Aorta (tissue), 5 donors: ENCODE measurements at places on chromosomes 2 and 18.

DNA sequence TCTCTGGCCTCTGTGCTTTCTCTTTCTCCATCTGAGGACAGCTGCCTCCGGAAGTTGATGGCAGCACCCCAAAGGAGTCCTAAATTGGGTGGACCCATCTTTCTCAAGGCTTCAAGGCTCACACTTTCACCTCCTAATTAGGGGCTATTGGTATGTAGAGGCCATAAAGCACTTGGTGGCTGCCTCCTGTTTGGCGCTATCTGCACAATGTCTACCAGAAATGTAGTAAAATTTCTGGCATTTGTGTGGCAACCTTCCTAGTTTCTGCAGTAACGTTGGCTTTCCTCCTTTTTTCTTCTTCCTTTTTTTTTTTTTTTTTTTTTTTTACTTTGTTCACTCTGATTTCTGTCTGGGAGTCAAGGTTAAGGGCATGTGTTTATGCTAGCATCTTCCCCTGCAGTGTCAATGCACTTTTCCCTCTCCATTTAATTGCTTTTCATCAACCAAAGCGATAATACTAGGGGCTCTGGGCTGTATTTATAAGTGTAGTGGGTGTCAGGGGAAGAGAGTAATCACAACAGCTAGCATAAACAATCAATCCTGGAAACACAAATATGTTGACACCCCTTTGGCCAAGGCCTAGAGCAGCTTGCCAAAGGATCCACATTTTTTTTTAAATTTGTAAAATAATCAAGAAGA, 86.0 kb downstream of the TACR1 start:
- H3K36me3 ChIP-seq, result no peaks in the 10 kb centered on the region
- H3K4me3 ChIP-seq, result no peak overlapping the region
- DNase-seq, result no peak
- H3K4me1 ChIP-seq, result no peaks in the 10 kb centered on the region

DNA sequence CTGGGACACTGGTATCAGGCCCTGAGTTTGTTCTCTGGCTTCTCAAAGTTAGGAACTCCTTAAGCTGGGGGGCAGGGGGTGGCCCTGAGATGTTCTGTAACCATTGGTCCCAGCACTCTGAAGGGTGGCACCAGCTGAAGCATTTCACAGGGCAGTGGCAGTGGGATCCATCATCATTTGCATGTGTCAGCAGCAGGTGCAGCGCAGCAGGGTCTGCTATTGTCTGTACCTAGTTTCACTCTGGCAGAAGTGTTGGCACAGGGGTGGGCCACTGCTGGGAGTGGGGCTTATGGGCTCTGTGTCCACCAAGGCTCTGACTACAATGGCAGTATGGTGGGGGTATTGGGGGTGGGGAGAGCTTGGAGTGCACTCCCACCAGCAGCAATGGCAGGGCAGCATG, 460.4 kb upstream of the ZNF804A start:
- no peak for DNase-seq
- H3K4me3 ChIP-seq, result no peak overlapping the region
- H3K27me3 ChIP-seq, result no peaks in the 10 kb centered on the region
- no peaks in the 10 kb centered on the region for H3K36me3 ChIP-seq

- peaks cover 2% of the 10 kb centered on the region for H3K4me1 ChIP-seq
- H3K4me3 ChIP-seq, result no peak overlapping the region
- no peak for DNase-seq
These were observed 83.3 kb downstream of the LIMS1 start for GRCh38 chr2:108617617-108618016.

- H3K27me3 ChIP-seq, result no peaks in the 10 kb centered on the region
- H3K36me3 ChIP-seq, result no peaks in the 10 kb centered on the region
- DNase-seq, result peak; percentile 55
These were observed 19.0 kb downstream of the TMSB10 start for GRCh38 chr2:84924173-84925106.

DNA sequence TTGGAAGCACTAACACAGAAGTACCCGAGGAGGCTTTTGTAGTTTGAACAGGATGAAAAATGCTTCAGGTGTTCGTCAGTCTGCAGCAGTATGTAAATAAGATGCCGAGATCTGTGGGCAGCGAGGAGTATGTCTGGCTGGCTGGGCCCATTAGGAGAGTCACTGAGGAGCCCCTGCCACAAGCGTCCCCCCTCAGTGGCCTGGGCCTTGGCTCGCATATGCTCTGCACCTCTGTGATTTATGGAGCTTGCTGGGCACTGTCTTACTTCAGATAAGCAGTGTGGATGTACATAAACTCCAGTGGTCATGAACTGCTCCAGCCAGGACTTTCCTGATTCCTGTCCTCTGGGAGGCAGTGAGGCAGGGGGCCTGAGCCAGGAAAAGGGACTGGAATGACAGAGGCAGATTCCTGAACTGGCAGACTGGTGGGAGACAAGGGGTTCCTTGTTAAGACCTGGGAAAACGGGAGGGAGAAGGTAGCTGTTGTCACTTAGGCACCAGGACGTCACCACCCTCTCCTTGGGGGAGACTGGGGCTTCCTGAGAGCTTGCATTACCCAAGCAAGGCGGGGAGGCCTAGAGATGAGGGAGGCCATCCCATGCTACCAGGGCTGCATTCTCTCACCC, 46.0 kb downstream of the CELF4 start:
- no peaks in the 10 kb centered on the region for H3K27me3 ChIP-seq
- no peak for DNase-seq
- no peak overlapping the region for H3K4me3 ChIP-seq
- H3K36me3 ChIP-seq, result no peaks in the 10 kb centered on the region
- no peaks in the 10 kb centered on the region for H3K4me1 ChIP-seq
- no peak overlapping the region for H3K27ac ChIP-seq

DNA sequence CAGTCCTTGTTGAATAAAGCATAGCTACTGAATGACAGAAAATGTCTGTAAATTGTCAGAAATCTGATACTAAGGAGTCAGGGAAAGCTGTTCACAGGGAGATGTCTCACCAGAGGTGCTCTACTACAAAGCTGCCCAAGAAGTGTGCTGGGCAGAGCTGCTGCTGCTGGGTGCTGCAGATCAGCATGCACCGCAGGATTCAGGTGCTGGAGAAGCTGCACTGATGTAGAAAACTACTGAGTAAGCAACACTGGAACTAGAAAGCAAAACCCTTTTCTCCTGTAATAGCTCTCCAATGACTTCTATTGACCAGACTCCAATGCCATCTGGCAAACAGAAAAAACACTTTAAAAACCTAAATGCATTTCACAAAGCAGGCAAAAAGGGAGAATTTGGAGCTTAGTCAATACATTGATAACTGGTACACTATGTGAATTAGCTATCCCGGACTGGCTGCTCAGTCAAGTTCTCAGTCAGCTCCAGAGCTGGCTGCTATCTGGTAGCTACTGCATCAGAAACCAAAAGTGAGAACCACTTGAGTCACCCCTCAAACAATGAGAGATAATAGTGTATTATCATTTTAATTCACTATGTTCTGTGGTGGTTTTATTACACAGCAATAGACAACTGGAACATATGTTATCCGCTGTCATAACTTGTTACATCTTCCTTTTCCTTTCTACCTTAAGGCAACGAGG, 493.1 kb downstream of the CPS1 start:
- no peak overlapping the region for H3K4me3 ChIP-seq
- DNase-seq, result no peak
- no peaks in the 10 kb centered on the region for H3K27me3 ChIP-seq
- no peaks in the 10 kb centered on the region for H3K36me3 ChIP-seq
- no peak overlapping the region for H3K27ac ChIP-seq

- no peaks in the 10 kb centered on the region for H3K4me1 ChIP-seq
- no peak overlapping the region for H3K4me3 ChIP-seq
- no peaks in the 10 kb centered on the region for H3K27me3 ChIP-seq
- no peak overlapping the region for H3K27ac ChIP-seq
- peak; percentile 77 for DNase-seq
These were observed 14.1 kb downstream of the MSGN1 start for GRCh38 chr2:17830053-17831034.

DNA sequence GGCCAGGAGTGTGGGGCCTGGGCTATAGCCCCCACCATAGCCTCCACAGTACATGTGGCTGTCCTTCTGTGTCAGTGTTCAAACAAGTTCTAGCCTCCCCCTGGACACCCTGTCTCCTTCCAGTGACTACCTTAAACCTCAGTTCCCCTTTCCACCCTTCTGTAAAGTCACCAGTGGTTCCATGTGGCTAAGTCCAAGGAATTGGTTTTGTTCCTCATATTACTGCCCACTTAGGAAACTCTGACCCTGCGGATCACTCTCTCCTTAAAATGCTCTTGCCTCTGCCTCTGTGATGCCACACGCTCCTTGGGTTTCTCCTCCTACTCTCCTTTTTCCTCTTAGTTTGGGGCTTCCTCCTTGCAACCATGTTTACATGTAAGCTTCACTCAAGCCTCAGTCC, 27.8 kb upstream of the REL start:
- H3K27ac ChIP-seq, result no peak overlapping the region
- H3K4me3 ChIP-seq, result no peak overlapping the region

DNA sequence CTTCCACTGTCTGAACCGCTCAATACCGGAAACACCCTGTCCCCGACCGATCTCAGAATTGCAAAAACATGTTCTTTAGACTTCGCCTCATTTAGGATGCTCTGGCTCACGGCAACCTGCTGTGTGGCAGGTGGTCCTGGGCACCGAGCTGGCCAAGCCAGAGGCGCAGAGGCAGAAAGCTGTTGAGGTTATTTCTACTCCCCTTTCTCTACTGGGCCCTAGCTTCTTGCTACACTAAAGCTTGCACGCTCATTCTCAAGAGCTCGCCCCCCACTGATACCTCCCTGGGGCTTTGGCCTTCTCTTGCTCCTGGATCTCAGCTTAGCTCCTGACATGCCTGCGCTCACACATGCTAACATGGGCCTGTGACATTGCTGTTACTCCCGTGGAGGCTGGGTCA, 417.4 kb downstream of the LPIN1 start:
- H3K4me1 ChIP-seq, result no peaks in the 10 kb centered on the region
- H3K36me3 ChIP-seq, result no peaks in the 10 kb centered on the region
- no peak overlapping the region for H3K27ac ChIP-seq
- H3K4me3 ChIP-seq, result no peak overlapping the region
- H3K27me3 ChIP-seq, result no peaks in the 10 kb centered on the region

GRCh38 chr2:208097313-208097712, 27.0 kb downstream of the CRYGD start:
- H3K4me1 ChIP-seq, result no peaks in the 10 kb centered on the region
- H3K27ac ChIP-seq, result no peak overlapping the region
- H3K27me3 ChIP-seq, result no peaks in the 10 kb centered on the region

DNA sequence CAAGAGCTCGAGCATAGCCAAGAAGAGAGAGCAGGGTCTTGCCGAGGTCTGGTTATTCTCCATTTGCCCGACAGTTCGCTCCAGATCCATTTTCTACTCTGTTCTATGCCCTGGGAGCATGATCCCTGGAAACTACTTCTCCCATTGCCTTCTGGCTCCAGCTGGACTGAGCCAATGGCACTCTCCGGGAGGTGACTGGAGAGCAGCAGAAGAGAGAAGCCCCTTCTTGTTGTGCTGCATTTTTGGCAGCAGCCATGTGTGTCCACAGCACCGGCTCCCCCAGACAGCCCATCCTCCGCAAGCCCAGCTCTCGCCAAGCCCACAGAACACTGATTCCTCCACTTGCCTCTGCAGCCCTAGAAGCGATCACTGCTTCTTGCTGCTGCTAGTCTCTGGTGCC, 345.5 kb downstream of the TNS1 start:
- no peak for DNase-seq
- no peaks in the 10 kb centered on the region for H3K27me3 ChIP-seq

DNA sequence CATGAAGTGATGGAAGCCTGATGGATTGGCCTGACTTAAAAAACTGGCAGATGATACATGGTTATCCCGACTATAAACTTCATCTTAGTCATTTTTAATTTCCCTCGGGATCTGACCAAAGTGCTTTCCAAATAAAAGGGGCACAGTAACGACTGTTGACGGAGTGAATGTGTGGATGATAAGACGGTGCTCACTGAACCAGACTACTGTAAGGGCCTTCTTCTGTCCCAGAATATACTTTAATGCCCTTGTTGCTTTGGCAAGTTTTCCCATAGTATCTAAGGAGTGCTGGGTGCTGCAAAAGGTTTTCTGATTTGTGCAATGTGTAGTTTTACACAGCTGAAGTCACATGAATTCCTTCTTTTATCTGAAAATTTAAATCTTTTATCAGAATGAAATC, 373.5 kb downstream of the DSEL start:
- no peak overlapping the region for H3K27ac ChIP-seq
- no peak overlapping the region for H3K4me3 ChIP-seq
- H3K36me3 ChIP-seq, result no peaks in the 10 kb centered on the region

DNA sequence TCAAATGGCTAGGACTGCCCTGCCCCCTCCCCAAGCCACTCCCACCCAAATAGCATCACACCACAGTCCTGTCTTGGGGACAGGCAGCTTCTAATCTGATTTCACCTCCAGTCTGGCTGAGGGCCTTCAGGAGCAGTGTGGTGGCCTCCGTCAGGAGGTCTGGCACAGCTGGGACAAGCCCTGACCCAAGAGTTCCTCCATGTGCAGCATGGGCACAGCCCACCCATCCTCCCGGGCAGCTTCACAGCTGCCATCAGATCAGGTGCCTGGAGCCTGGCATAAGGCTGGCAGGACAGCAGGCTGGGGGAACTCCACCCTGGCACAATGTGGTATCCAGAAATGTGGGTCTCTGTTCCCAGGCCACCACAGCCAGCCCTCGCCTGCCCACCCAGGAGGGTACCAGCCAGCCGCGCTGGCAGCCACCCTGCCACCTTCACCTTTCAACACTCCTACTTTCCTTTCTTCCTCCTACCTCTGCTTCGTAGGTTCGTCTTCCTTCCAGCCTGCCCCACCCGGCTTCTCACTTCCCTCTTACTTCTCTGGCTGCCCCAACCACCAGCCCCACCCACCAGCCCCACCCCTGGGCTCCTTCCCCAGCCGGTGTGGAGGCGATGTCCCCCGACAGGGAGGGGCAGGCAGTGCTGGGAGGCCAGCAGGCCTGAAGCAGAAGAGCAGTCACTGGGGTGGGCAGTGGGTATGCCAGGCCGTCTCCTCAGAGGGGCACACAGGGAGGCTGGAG, at the start of gene CAPG:
CAPG (minus strand) TSS at position 522 of the 739 bp plus-strand sequence. CDS start 8,221 bp downstream, outside the sequence.
- DNase-seq, result peak; percentile 84
- no peaks in the 10 kb centered on the region for H3K4me1 ChIP-seq

DNA sequence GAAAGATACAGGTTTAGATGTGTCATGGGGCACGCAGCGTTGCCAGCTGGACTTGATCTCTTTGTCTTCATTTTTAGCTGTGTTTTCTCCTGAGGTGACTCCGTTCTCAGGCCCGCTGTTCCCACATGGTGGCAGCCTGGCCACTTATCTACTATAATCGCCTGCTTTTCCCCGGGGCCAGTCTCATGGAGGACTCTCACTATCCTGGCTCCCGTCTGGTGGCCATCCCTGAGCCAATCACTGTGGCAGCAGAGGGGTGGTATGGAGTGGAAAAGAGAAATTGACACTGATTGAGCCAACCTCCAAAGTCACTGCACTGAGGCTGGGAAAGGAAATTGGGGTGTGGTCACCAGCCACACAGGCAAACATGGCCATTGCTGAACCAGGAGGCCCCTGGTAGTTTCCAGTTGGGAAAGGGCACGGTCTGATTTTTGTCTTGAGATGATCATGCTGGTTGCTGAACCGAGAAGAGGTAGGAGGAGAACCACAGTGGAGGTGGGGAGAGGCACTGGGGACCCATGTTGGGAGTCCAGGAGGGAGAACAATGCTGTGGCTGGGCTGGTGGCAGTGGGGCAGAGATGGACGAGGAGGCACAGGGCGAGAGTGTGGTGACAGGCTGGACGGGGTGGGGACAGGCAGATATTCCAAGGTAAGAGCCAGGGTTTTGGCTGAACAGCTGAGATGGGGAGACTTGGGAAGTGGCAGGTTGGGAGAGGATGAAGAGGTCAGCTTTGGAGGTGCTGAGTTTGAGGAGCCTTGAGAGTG, 45.6 kb downstream of the KCNIP3 start:
- no peaks in the 10 kb centered on the region for H3K4me1 ChIP-seq
- no peak overlapping the region for H3K4me3 ChIP-seq
- DNase-seq, result peak; percentile 49
- no peak overlapping the region for H3K27ac ChIP-seq
- no peaks in the 10 kb centered on the region for H3K27me3 ChIP-seq
